ENCODE measurements at places on chromosomes 12 and 14.

DNA sequence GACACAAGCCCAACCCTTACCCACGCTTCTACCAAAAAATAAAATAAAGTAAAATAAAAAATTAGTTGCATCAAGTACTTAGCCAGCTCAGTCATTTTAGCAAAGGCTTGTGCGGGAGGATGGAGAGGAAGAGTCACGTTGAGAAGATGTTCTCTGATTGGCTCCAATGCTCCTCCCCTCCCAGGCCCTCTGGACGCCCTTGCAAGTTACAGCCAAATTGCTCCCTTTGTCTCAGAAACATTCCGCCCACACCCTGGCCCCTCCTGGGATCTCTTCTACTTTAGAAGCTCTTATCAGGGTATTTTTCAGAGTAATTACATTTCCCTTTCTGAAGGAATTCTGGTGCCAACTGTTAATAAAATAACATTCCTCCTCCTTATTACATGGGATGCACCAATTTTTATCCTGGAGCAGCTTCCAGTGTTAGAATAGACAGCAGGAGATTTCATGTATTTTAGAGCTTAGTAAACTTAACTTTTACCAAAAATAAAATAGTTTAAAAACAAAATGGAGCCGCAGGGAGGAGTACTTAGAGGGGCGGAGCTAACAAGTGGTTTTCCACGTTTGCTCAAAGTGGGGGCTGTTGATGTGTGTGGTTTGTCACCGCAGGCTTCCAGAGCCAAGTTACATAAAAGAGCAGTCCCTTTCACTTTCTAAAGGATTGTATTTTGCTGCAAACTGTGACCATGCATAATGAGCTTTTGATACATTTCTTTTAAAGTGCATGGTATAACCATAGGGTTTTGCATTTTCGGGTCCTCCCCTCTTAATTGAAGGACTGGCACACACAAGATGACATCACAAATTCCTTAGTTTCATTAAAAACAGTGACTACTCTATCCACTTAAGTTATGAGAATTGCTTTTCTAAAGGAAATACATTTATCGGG, 71.7 kb upstream of the RAP1B start:
- peak; percentile 26 for DNase-seq

DNA sequence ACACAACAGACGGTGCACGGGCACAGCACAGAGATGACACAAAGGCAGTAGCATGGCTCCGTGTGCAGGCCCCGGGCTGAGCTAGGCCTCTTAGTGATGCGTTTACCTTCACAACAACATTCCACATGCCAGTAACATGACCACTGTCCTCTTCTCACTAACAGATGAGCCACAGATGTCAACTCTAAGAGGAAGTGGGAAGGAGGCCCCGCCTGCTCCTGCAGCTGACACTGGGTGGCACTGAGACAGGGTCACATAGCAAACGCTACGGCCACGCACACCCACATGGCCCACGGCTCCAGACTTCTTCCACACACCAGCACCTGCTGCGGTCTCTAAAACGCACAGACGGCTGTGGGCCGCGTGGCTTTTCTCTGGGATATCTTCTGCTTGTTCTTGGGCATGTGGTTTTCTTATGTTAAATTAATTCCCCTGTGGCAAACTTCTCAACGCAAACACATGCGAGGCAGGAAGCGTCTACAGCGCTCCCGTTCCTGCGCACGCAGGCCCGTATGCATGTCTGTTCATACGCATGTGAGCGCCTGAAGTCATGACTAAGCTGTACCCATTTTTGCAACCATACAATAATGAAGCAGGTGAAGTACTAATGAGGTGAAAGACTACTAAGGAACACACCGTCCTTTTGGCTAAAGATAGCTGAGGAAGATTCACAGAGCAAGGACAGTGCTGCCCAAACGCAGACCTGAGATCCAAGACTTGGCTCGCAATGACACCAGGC, 26.8 kb downstream of the AMN start:
- DNase-seq: no peak

- peak; percentile 35 for DNase-seq
Measured at GRCh38 chr14:101481557-101481956, 79.7 kb upstream of the DIO3 start.

- DNase-seq: peak; percentile 83
Measured at GRCh38 chr14:72332046-72332445, 399.8 kb downstream of the RGS6 start.

DNA sequence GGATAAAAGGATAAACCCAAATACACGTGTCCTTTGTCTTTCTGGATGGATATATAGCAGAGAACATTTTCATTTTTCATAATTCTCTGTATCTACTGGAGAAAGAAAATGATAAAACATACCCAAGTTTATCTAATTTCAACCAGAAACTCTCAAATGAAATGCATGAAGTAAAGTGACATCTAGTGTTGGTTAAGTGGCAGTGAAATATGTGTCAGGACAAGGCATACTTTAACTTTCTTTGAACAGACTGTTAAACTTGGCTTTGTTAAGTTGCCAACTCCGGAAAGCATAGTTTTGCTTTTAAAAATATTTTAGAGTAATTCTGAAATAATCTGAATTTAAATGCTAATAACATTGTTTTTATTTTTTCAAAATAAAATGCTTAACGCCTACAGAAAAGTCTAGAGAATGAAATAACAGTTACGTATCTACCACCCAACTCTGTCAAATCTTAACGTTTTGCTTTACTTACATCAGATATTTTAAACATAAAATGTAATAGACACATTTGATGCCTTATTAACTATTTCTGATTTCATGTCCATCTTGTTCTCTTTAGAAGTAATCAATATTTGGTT, 25.2 kb upstream of the NTN4 start:
- DNase-seq: no peak

DNA sequence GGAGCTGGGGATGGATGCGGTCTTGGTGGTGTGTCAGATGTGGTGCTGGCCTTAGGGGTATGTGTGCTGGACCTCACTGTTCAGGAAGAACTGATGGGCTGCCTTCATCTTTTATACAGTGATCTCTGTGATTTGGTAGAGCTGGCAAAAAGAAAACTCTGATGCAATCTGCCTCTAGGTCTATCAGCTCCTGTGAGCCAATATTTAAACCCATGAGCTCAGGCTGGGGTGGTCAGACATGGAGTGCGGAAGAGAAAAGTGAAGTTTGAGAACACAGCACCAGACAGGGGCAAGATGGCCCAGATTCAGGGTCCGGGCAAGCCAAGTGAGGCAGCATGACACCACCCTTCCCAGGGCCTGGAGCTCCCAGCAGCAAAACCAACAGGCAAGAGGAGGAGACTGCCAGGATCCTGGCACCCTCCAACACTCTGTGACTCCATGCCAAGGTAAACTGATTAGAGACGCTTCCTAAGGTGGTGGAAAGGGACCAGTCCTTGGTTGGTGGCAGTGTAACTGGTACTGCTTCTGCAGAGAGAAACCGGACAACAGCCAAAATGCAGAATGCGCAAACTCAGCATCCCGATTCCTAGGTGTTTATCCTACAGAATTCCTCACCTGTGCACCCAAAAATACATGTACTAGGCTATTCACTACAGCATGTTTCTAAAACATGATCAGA, 82.3 kb downstream of the CHGA start:
- DNase-seq: no peak

- DNase-seq: no peak
Measured at GRCh38 chr12:6697584-6698351, 2.8 kb downstream of the PIANP start.

GRCh38 chr12:91422127-91422526, 239.5 kb upstream of the DCN start:
- DNase-seq: no peak

DNA sequence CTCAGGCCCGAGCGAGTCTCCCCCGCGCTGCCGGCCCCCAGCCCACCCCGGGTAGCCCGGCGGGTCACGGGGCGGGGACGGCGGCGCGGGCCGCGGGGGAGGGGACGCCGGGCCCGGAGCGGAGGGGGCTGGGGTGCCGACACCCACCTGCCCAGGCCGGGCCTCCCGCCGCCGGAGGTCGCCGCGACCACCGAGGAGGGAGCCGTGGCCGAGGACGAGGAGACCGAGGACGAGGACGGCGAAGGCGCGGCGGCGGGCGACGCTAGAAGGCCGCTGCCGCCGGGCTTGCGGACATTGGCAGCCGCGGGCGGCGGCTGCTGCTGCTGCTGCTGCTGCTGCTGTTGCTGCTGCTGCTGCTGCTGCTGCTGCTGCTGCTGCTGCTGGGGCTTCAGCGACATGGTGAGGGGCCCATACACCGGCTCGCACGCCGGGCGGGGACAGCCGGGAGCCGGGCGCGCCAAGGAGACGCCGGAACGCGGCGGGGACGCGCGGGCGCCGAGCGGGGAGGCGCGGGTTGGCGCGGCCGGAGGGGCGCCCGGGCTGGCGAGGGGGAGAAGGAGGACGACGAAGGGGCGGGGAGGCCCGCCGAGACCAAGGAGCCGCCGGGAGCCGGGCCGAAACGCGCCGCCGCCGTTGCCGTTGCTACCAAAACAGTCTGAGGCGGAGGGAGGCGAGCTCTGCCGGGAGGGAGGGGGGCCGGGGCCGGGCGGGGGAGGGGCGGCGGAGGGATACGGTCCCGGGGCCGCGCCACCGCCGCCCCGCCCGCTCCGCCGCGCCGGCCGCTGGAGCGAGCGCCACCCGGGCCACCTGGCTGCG, at the start of gene ATXN2:
Gene ATXN2, minus strand, starts transcription at position 679 of the 816 bp plus-strand sequence. Its CDS starts 281 bp downstream, at position 398.
- DNase-seq: peak; percentile 81

DNA sequence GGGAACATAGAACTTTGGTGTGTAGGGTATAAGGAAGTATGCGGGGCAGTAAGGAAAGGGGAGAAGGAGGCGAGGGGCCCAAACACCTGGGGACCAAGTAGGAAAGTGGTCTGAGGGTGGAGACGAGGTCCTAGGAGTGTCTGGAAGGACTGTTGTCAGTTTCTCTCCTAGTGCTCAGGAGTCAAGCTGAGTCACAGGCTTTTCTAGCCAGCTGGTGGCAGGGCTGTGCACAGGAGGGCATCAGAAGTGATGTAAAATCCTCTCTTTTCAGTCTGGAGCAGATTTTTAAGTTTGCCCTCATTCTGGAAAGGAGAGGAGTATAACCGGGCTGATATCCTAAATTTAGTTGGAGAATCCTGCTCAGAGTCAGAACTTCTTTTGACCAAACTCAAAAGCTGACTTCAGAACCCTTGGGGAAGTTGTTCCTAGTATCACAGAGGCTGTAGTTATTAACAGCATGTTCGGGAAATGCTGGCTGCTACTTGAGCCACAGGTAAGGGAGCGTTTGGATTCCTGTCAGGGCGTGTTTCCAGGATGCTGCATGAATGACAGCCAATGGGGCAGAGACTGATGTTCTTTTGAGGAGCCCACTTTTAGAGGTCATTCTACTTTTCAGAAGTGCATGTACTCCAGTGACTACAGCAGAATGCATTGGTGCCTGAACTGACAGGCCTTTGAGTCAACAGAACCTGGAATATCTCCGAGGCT, 19.3 kb downstream of the ZNF664 start:
- DNase-seq: no peak

DNA sequence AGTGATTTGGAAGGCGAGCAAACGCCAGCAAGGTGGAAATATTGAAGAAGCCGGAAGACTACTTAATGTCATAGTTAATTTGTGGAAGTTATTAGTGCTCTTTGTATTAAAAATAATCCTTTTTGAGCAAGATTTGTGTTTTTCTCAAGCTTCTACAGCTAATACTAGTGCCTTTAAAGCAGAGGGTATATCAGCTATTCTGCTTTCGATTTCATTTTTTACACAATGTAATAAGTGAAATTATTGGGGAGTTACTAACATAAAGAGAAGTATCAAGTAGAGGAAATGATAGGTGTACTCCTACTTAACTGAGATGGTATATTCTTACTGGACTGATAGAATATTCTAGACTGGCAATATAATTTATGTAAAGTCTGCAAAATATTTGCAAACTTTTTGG, 392.4 kb upstream of the DCN start:
- DNase-seq: no peak

DNA sequence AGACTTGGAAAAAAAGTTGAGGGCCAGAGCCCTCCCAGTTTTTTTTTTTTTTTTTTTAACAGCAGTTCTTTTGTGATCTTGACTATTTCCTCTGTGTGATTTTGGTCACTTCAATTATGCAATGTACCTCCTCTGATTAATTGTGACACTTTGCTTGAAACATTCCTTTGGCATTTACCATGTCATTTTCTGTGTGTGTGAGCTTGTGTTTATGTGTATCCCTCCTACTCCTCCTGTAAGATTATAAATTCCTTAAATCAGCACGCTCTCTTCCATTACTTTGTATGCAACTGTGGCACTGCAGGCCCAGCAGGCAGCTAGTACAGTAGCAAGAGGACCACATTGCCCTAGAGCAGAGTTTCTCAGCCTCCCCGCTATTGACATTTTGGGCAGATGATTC, 33.2 kb upstream of the GALNT16 start:
- DNase-seq: no peak

- peak; percentile 44 for DNase-seq
Measured at GRCh38 chr12:104877103-104877705, 80.9 kb downstream of the SLC41A2 start.

DNA sequence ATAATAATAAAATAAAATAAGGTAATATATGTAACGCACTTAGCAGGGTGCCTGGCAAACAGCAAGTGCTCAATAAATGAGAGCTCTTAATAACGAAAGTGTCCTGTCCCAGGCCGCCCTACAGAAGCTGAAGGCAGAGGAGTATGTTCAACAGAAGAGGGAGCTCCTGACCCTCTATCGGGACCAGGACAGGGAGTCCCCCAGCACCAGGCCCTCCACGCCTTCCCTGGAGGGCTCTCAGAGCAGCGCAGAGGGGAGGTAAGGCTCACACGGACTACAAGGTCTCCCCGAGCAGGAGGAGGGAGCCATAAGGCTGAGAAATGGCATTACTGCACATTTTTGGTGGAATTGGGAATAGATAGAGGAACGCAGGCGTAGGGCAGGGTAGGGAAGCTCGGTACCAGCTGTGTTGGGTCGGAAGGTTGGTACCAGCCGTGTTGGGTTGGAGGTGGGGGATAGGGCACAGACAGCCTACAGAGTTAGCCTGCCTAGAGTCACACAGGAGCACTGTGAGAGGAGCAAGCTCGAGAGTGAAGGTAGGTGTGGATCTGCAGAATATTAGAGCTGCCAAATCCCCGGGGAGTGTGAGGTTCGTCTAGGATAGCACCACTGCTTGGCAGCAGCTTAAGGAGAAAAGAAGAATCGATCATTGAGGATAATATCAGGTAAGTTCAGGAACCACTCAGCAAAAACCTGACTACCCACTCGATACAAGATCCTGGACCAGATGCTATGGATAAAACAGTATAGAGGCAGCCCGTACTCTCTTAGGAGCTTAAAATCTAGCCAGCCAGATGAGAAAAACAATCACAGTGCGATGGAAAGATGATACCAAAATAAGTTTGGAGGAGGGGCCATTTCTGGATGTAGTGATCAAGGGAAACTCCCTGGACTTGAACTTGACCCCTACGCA, 15.3 kb downstream of the TNFRSF1A start:
- DNase-seq: peak; percentile 79

DNA sequence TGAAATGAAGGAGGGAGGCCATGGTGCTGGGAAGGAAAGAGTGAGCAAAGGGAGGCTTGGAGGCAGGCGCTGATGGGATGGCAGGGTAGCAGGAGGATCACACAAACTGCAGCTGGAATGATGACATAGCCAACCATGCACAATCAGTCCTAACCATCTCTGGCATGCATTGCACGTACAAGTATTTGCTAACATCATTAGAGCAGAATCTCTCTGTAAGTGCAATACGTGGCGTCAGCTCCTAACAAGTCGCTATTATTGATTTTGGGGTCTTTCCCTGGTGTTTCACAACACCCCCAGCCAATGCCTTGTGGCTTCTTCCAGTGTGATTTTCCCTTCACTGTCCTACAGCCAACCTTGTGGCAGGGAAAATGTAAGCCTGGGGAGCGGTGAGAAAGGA, 18.5 kb downstream of the BDKRB1 start:
- DNase-seq: no peak
